ENCODE measurements at places on chromosomes 4 and X.

GRCh38 chr4:26365537-26366150 is 44.8 kb downstream of the RBPJ start:
- no peak for DNase-seq

- DNase-seq: no peak
Observed at GRCh38 chrX:150813922-150814321, 84.5 kb downstream of the CD99L2 start.

DNA sequence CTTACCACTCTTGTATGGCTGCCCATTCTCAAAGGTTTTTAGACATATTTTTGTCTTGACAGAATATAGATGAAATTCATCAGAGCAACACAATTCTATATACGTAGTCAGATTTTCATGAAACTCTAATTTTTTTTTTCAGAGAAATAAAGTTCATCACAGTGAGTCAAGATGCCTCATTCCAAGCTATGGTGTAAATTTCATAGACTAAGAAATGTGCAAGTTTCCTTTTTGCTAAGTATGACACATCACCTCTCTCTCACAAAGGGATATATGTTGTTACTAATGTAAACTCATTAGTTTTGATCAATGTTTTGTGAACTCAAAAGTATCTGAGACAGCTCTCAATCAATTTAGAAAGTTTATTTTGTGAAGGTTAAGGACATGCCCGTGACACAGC is 60.4 kb upstream of the ATXN3L start:
- peak; percentile 76 for DNase-seq

DNA sequence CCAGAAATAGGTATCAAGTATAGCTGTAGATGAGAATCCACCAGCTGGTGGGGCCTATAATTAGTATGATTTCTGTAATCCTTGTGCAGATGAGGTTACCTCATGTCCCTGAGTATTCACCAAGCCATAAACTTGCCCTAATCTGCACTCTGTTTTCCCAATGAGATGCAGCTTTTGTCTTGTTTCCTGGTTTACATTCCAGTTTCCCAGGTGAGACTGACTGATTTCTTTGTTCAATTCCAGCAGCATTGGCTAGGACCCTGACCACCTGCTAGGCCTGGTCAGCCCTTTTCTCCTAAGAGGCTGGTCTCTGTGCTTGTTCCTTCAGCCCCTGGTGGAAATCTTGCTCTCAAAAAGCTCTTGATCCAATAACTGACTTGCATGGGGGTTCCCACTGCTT is 44.6 kb downstream of the GABRB1 start:
- DNase-seq: no peak

DNA sequence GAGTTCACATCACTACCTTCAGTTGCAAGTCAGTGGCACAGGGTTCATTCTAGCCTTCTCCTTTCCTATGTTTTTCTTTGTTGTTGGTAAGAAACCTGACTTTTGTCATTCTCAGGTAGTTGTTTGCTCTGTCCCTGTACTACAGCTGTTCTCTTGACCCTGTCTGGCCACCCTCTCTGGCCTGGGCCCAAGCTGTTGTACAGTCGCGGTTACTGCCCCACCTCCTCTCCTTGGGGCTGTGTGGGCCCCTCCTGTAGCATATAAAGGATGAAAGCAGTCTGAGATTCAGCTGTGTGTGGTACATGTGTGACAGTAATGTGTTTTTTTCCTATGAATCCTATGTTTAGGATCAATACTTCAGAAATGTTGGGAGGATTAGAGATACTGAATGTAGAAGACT is 12.5 kb downstream of the MOB1B start:
- DNase-seq: no peak

GRCh38 chr4:41319553-41319952 is 62.8 kb downstream of the UCHL1 start:
- peak; percentile 18 for DNase-seq

Data from mammary epithelial cell (primary cell).